ENCODE measurements at places on chromosomes 7 and 10.

DNA sequence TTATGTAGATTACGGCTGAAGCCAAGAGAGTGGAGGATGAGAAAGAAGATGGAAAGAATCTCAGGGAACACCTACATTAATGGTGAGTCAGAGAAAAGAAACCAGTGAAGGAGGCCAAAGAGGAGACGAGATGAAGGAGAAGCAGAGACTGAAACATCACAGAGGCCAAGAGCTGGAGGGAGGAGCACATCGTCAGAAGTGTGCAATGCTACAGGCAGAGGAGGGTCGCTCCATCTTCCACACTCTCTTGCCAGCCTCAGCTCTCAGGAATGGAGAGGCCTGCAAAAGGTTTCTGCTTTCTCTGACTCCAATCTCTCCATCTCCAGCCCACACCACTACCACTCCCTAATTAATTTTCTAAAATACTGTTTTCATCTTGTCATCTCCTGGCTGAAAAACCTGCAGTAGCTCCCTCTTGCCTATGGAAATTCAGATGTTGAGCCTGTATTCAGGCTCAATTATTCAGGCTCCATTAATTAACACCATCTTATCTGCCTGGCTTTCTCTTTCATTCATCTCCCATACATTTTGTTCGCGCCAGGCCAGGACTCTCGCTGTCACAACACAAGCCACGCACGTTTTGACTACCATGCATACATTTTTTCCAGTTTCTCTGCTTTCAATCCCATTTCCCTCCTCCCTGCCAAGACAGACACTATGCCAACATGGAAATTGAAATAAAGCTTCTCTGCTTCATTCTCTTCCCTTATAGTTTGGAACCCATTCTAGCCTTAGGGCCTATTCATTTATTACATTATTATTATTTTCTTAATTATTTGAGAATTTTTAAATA is 165.8 kb downstream of the INHBA start:
- DNase-seq = no peak

DNA sequence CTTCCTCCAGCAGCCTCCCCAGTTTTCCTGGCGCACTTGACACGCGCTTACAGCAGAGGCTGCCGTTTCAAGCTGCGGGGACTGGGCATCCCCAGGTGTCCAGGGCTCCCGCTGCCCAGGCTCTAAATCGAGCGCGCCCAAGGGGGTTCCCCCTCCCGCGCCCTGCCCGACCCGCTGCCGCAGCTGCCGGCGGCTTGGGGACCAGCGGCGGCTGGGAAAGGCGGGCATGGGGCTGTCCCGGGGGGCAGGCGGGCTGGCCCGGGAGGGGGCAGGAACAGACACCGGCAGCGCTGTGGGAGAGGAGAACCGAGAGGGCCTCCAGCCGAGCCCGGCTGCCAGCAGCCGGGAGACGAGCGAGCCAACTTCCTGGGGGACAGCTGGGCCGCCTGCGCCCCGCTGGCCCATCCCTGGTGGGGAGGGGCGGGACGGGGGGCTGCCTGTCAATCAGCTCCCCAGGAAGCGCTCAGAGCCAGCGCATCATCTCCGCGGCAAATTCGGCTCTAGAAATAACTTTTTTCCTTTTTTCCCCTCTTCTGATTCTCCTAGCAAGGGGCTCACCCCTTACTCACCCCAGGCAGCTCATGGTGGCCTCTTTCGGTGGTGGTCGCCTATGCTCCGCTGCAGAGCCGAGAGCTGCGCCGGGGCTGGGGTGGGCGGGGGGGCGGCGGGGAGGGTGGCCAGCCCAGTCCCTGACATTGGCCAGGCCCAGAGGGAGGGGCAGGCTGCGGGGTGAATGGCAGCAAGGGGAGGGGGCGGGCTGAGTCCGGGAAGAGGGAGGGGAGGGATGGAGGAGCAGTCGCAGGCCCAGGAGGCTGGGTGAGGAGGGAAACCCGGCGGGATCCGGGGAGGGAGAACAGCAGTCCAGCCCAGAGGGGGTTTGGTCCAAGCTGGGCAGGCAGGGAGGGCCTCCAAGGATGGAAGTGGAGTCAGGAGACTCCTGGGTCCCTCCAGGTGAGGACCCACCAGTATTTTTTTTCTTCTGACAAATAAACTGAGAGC is 14.7 kb downstream of the GRID2IP start:
- DNase-seq = no peak

- DNase-seq = no peak
These were observed 10.2 kb upstream of the MRPS24 start for GRCh38 chr7:43879477-43879876.

- DNase-seq = no peak
These were observed 462.7 kb downstream of the PHTF2 start for GRCh38 chr7:78261302-78261701.

DNA sequence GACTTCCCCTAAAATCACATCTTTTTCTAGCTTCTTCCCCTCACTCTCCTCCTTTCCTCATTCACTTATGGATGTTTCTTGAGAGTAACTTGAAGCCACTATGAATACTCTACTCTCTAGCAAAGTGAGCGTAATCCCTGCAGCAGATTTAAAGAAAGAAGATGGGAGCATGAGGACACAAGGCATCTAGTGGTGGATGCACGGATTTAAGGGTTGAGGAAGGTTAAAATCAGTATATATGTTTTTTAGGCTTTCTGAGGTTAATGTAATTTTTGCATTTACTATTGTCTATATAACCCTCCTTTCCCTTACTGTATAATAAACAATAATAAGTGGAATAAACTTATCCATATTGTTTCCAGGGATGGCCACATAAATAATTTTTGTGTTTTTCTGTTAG is 495.2 kb upstream of the TPK1 start:
- DNase-seq = no peak

DNA sequence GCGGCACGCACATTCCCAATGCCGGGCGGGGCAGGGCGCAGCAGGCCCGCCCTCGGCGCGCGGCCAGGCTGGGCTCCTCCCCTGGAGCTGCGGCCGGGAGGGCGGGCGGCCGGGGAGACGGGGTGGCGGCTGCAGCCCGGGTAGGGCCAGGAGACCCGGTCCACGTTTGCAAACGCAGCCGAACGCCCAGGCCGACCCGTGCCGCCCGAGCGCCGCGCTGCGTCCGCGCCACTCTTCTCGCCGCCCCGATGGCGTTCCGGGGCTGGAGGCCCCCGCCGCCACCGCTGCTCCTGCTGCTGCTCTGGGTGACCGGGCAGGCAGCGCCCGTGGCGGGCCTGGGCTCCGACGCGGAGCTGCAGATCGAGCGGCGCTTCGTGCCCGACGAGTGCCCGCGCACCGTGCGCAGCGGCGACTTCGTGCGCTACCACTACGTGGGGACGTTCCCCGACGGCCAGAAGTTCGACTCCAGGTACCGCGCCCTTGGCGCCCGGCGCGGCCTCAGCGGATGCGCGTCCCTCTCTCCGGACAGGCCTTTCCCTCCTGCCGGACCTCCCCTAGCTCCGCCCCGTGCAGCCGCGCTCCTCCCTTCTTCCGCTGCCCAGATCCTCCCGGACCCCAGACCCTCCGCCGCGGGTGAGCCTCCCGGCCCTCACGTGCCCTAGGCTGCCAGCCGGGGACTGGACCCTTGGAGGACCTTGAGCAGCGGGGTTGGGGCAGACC is at the start of gene FKBP9:
Gene FKBP9, plus strand, starts transcription at position 115 of the 720 bp plus-strand sequence. Its CDS starts 134 bp downstream, at position 249.
- peak; percentile 75 for DNase-seq

DNA sequence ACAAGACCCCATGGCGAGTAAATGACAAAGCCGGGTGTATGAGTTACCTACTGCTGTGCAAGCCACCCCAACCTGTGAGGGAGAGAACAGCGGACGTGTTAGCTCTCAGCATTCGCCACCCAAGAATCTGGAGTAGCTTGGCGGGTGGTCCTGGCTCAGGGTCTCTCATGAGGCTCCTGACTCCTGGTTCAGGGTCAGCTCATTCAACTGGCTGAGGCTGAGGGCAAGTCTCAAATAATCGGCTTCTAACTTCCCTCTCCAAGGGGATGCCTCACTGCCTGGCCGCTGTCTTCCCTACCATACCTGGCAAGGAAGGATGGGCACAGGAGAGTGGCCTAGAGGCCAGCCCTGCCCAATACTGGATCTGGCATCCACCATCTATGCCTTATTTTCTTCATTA is 94.2 kb downstream of the HTR5A start:
- no peak for DNase-seq
